ENCODE measurements at places on chromosomes 5 and 9.

DNA sequence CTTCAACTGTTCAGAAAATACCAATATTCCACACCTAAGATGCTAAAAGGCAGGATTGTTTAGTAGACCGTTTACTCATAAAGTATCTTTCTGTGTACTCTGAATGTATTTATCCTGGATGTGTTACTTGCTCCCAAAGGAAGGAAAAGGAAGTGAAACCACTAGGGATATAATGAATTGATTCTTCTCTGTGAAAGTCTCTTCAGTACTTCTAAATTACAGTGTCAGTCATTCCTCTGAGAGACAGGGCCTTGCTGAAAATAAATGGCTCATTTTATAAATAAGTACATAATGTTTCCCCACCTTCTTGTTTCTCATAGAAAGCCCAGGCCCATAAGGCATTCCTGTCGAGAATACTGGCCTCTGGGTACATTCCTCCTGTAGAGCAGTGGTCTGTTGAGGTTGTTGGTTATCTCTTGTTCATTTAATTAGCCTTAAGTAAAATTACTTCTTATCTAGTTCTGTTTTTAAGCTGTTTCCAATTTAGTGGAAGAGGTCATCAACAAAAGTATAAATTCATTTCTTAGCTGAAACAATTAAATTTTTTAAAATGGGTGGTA is 1.6 kb downstream of the HAPLN1 start:
- DNase-seq = no peak

DNA sequence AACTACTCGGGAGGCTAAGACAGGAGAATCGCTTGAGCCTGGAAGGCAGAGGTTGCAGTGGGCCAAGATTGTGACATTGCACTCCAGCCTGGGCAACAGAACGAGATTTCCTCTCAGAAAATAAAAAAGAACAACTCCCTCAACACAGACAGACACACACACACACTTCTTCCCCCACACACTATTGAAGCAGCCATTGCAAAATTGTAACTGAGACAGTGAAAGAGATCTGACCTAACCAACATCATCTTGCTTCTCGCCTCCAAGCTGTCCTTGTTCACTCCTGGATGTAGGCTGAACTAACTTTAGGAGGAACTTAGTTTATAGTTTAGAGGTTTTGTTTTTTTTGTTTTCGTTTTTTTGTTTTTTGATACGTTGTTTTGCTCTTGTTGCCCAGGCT is 13.0 kb upstream of the PLIN2 start:
- DNase-seq = no peak

DNA sequence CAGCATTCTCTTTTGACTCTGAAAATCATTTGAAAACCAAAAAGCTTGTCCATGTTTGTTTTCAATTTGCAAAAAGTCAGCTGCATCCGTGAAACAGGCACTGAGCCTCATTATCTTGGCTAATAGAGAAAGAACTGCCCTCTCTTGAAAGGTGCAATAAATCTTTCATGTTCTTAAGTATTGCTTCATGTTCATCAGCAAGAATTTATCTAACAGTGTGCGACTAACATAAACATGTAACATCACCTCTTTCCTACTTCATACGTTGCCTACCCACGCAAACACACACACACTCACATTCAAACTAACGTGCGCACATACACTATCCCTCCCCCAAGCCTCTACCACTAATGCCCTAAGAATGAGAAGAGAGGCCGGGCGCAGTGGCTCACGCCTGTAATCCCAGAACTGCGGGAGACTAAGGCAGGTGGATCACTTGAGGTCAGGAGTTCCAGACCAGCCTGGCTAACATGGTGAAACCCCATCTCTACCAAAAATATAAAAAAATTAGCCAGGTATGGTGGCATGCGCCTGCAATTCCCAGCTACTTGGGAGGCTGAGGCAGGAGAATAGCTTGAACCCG is 629.7 kb upstream of the ZNF608 start:
- DNase-seq = no peak

- no peak for DNase-seq
Measured at GRCh38 chr5:93421468-93421867, 159.6 kb downstream of the NR2F1-AS1 start.

- DNase-seq = no peak
Measured at GRCh38 chr9:105126226-105126625, 118.2 kb upstream of the SLC44A1 start.

Measured in activated T-cell treated with anti-CD3 and anti-CD28 coated beads for 4 hours (primary cell).